ENCODE measurements at places on chromosomes 7 and 10.

- no peak for DNase-seq
Observed at GRCh38 chr10:31683682-31684081, 244.9 kb downstream of the ARHGAP12 start.

GRCh38 chr7:51620706-51621105, 304.1 kb upstream of the COBL start:
- DNase-seq = no peak

DNA sequence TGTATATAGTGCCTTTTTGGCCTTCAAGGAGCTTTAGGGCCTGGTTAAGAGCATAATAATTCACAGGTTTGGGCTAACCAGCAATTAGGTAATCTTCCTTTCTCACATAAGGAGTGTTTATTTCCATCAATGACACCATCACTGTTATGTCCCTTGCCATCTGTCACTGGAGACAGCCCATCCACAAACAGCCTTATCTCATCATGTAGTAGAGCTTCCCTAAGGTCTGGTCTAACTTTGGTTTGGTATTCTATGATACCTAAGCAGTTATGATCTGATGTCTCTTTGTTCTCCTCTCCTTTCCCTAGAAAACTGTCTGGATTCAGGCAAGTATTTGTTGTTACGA, 26.4 kb downstream of the MAPK8 start:
- DNase-seq = no peak

- no peak for DNase-seq
Observed at GRCh38 chr7:83731154-83731553, 82.2 kb upstream of the SEMA3E start.

DNA sequence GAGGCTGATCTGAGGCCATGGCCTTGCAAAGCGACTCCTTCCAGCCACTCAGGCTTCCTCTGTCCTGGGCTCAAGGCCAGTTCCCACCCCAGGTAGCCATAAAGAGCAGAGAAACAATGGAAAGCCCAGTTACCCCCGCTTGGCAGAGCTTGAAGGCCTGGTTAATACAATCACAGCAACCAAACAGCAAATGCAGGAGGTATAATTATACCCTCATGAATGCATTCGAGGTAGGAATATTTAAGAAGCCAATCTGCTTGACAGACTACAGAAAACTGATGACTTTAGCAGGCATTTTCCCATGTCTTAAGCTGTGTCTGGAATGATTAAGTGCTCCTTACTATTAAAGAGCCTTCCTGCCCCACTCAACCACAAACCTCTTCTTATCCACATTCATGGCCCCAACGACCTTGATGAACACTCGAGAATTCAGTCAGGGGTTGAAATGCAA, 114.1 kb upstream of the MACROH2A2 start:
- no peak for DNase-seq

DNA sequence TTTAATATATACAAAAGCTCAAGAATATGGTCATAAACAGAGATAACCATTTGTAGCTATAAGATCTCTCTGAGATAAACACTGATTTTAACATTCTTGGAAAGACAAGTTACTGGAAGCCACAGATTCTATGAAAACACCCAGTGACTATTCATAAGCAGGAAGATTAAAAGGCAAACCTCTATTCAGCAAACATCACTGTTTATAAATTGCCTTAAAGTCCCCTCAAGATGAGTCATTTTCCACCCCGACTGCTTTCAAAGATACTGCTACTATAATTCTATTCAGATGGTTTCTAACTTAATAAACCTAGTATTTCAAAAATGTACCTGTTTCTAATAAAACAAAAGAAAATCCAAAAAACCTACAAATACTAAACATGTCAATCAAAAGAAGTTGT, 21.0 kb downstream of the TM9SF3 start:
- DNase-seq = no peak

- no peak for DNase-seq
Observed at GRCh38 chr10:131934769-131935168, 34.0 kb downstream of the PPP2R2D start.
